ENCODE measurements at places on chromosomes 16 and 17. TPM values are rescaled to one million over a fixed set of nuclear protein-coding genes. Genes with fewer than 3 reads are reported as not detected.

GRCh38 chr17:32834104-32834503 is 42.8 kb downstream of the MYO1D start:
- H3K27me3 ChIP-seq = peaks cover 17% of the 10 kb centered on the region
- H3K36me3 ChIP-seq = no peaks in the 10 kb centered on the region
- H3K27ac ChIP-seq = no peak overlapping the region
- H3K4me1 ChIP-seq = no peaks in the 10 kb centered on the region
- no peak overlapping the region for H3K4me3 ChIP-seq

- H3K4me1 ChIP-seq = peaks cover 87% of the 10 kb centered on the region
- no peaks in the 10 kb centered on the region for H3K27me3 ChIP-seq
- no peak for DNase-seq
- H3K4me3 ChIP-seq = peak overlapping the region; percentile 55
Observed at GRCh38 chr16:89442990-89443726, 47.2 kb downstream of the ANKRD11 start.

DNA sequence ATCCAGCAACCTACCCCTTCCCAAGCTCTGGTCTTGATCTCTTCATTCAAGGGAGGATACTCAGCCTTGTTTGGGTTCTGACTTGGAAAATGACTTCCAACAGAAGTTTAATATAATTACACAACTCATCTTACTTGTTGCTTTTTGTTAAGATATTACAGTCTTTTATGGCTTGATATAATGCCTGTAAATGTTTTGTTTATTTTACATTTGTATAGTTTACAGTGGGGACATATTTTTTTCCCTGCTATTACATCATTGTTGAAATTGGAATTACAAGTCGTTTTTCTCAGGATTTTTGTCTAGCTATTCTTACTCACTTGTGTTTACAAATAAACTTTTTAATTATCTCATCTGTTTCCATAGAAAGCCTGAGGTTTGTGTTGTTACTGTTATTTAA is 436.0 kb downstream of the CNTNAP4 start:
- H3K27ac ChIP-seq = no peak overlapping the region
- DNase-seq = no peak
- H3K36me3 ChIP-seq = no peaks in the 10 kb centered on the region
- H3K27me3 ChIP-seq = no peaks in the 10 kb centered on the region
- no peak overlapping the region for H3K4me3 ChIP-seq
- H3K4me1 ChIP-seq = no peaks in the 10 kb centered on the region

The KRT9 gene
- not detected for total RNA-seq

- H3K4me3 ChIP-seq = no peak overlapping the region
- H3K27ac ChIP-seq = no peak overlapping the region
- no peaks in the 10 kb centered on the region for H3K27me3 ChIP-seq
Observed at GRCh38 chr16:2160915-2161551, 5.5 kb downstream of the TRAF7 start.

DNA sequence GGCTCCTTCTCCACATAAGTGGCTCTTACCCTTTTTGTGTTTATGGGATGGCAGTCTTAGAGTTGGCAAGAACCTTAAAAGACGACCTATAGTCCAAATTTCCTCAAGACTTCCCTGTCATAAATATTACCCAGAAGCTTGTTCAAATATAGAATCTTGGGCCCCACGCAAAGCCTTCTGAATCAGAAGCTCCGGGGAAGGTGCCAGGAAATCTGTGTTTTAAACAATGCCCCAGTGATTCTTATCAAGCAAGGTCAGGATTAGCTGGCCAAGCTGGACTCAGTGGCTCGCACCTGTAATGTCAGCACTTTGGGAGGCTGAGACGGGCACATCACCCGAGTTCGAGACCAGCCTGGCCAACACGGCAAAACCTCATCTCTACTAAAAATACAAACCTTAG is 85.7 kb downstream of the TIMM22 start:
- no peak for DNase-seq
- no peaks in the 10 kb centered on the region for H3K4me1 ChIP-seq
- no peak overlapping the region for H3K4me3 ChIP-seq
- H3K27ac ChIP-seq = no peak overlapping the region

The ZP2 gene
- total RNA-seq = not detected

- DNase-seq = peak; percentile 91
- H3K4me3 ChIP-seq = peak overlapping the region; percentile 54
- H3K27me3 ChIP-seq = peaks cover 69% of the 10 kb centered on the region
Observed at GRCh38 chr17:49996495-49997300, 1.7 kb upstream of the DLX3 start.

GRCh38 chr17:50728881-50729765 is 9.7 kb downstream of the LUC7L3 start:
- H3K4me3 ChIP-seq = no peak overlapping the region
- peaks cover 30% of the 10 kb centered on the region for H3K4me1 ChIP-seq
- no peaks in the 10 kb centered on the region for H3K27me3 ChIP-seq

DNA sequence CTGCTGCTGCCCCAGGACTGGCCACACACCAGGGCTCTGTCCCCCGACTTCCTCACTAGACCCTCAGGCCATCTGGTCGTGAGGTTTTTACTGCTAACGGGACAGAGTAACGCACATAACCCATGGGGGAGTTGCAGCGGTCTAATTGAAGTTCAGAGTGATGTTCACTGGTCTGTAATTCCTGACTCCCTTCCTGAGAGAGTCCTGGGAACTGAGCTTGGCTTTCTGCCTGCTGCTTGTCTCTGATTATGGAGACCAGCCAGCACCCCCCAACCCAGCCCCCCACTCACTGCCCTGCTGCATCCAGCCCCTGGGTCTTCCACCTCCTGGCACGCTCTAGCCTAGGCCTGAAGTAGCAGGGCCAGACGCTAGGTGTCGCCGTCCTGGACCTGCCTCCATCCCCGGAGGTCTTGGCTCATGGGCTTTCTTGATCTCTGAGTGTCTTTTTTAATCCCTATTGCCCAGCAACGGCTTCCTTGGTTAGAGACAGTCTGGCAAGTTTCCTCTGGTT is 192.9 kb downstream of the CCDC182 start:
- peaks cover 4% of the 10 kb centered on the region for H3K36me3 ChIP-seq
- peaks cover 10% of the 10 kb centered on the region for H3K4me1 ChIP-seq
- no peak overlapping the region for H3K4me3 ChIP-seq
- peak; percentile 69 for DNase-seq
- H3K27me3 ChIP-seq = no peaks in the 10 kb centered on the region

The ITGAD gene
- not detected for total RNA-seq

DNA sequence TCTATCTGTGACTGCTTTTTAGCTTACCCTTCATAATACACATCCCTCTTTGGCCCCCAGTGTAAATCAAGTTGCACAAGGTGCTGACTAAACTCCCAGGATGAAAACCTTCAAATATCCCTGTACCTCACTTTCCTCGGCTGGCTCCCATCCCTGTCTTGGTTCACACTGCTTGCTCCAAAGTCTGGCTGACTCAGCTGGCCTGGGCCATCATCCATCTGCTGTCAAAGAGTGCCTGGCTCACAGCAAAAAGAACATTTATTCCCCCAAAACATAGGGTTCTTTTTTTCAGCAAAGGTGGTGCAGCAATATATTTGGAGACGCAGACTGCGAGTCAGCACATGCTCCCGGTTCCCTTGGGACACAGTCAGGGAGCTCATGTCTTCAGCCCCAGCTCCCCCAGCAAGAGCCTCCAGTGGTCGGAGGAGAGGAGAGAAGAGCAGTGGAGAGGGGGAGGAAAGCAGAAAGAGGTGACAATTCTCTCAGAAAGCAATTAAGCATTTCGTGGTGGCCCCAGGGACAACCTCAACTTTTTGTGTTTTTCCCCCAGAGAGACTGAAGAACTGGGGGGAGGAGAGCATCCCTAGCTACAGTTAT is 26.1 kb downstream of the GPR142 start:
- no peak for DNase-seq
- H3K36me3 ChIP-seq = no peaks in the 10 kb centered on the region
- no peak overlapping the region for H3K27ac ChIP-seq
- no peak overlapping the region for H3K4me3 ChIP-seq

GRCh38 chr16:28279006-28279405 is 13.3 kb upstream of the SBK1 start:
- H3K27ac ChIP-seq = no peak overlapping the region
- peaks cover 28% of the 10 kb centered on the region for H3K4me1 ChIP-seq

The HOXB4 gene
- total RNA-seq = 3.6 TPM

- H3K4me3 ChIP-seq = no peak overlapping the region
- H3K36me3 ChIP-seq = peaks cover 47% of the 10 kb centered on the region
- DNase-seq = no peak
- H3K27ac ChIP-seq = peak overlapping the region; percentile 52
Observed at GRCh38 chr16:1701216-1701878, 4.6 kb upstream of the MAPK8IP3 start.

- no peak overlapping the region for H3K27ac ChIP-seq
- H3K4me1 ChIP-seq = peaks cover 15% of the 10 kb centered on the region
- no peaks in the 10 kb centered on the region for H3K36me3 ChIP-seq
- peak; percentile 92 for DNase-seq
- peaks cover 8% of the 10 kb centered on the region for H3K27me3 ChIP-seq
Observed at GRCh38 chr16:80527297-80527696, 13.5 kb upstream of the DYNLRB2 start.

The RHBDF2 gene
- 54.5 TPM for total RNA-seq

The PIGL gene
- total RNA-seq = 41.5 TPM

- H3K27ac ChIP-seq = peak overlapping the region; percentile 97
- no peak for DNase-seq
- H3K36me3 ChIP-seq = peaks cover 40% of the 10 kb centered on the region
- peak overlapping the region; percentile 61 for H3K4me3 ChIP-seq
- H3K27me3 ChIP-seq = no peaks in the 10 kb centered on the region
- H3K4me1 ChIP-seq = peaks cover 69% of the 10 kb centered on the region
Observed at GRCh38 chr17:57464191-57464864, 208.0 kb downstream of the MSI2 start.

The GJD3 gene
- total RNA-seq = 0.23 TPM

DNA sequence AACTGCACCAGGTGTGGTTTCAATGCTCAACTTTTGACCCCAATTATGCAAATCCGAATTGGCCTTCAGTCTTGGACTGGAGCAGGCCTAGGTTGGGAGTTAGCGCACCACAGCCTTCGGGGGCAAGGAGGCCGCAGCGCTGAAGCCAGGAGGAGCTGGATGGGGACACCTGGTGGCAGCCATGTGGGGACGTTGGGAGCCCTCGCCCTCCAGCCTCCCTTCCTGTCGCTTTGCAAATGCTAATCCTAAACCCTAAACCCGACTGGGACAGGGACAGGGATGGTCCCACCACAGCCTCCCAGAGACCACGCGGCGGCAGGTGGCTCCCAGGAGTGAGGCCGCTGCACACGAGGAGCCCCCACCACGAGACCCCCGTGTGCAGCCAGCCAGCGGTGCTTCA is 58.7 kb downstream of the KLHDC4 start:
- peaks cover 12% of the 10 kb centered on the region for H3K4me1 ChIP-seq
- no peak for DNase-seq
- no peak overlapping the region for H3K27ac ChIP-seq
- no peak overlapping the region for H3K4me3 ChIP-seq
- H3K27me3 ChIP-seq = no peaks in the 10 kb centered on the region

DNA sequence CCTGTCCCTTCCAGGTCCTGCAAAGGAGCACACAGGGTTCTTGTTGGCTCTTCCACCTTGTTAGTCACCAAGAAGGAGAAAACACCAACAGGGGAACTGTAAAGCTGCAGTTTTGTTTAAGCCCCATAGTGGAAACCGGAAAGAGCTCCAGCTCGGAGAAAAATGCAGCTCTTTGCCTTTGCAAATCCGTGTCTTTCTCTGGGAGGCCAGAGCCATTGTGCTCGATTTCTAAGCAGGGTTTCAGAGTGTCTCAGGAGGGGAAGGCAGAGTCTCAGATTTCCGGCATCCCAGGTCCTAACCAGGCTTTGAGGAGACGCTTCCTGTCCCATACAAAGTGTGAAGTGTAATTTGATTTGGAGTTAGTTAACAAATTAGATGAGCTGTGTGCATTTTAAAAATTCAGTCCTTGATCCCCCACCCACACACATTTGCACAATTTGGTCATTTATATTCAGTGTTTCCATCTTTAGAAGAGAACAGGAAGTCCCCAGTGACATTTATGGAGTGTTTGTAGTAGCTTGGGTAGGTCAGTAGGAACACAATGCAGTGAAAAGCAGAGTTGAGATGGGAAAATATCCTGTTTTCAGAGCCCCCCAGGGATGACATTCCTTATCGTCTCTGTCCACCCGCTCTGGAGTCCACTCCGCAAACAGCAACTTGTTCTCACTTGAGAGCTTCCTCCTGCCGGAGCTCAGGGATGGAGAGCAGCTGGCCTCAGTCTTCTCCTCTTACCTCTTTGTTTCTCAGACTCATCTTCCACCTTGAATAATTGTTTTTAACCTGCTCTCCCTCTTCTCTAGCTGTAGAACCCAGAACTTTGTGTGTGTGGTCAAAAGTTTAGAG is 331.9 kb downstream of the SEC14L1 start:
- DNase-seq = peak; percentile 77
- peaks cover 88% of the 10 kb centered on the region for H3K4me1 ChIP-seq
- H3K36me3 ChIP-seq = peaks cover 56% of the 10 kb centered on the region
- peak overlapping the region; percentile 83 for H3K27ac ChIP-seq
- H3K4me3 ChIP-seq = peak overlapping the region; percentile 60

The HEATR9 gene
- total RNA-seq = 0.14 TPM

The PRDM7 gene
- not detected for total RNA-seq

DNA sequence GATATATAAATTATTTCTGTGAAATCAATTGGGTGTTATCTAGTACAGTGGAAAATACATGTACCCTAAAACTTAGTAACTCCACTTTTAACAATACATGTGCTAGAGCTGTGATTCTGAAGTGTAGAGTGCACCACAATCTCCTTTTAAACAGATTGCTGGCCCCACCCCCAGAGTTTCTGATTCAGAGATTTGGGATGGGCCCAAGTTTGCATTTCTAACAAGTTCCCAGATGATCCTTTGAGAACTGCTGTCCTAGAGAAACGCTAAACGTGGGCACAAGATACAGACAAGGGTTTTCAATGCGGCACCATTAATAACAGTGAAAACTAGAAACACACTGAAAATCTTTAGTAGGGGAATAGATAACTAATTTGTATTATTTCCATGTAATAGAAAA is 49.2 kb downstream of the NXPH3 start:
- DNase-seq = no peak
- H3K36me3 ChIP-seq = peaks cover 17% of the 10 kb centered on the region
- no peak overlapping the region for H3K4me3 ChIP-seq
- peaks cover 8% of the 10 kb centered on the region for H3K4me1 ChIP-seq
- H3K27me3 ChIP-seq = no peaks in the 10 kb centered on the region

The SPATA20 gene
- total RNA-seq = 22.4 TPM

The CFAP97D1 gene
- not detected for total RNA-seq

The XPO6 gene
- total RNA-seq = 245 TPM

DNA sequence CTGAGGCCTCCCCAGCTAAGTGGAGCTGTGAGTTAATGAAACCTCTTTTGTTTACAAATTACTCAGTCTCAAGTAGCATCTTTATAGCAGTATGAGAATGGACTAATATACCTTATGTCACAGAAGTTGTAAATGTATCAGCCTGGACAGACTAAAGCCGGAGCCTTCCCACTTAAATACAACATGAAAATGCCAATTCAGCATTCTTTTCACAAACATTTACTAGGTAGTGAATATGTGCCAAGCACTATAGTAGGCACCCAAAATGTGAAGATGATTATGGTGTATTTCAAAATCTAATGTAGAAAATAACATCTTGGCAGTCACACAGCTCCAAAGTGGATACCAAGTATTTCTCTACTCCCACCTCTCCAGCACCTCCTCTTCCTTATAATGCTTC is 693.0 kb downstream of the KCNJ2 start:
- H3K27me3 ChIP-seq = no peaks in the 10 kb centered on the region
- no peaks in the 10 kb centered on the region for H3K36me3 ChIP-seq
- no peaks in the 10 kb centered on the region for H3K4me1 ChIP-seq
- no peak for DNase-seq
- no peak overlapping the region for H3K27ac ChIP-seq
